ENCODE measurements at places on chromosomes 12 and 14.

- no peak for DNase-seq
Measured at GRCh38 chr14:34257505-34257904, 204.5 kb downstream of the SPTSSA start.

DNA sequence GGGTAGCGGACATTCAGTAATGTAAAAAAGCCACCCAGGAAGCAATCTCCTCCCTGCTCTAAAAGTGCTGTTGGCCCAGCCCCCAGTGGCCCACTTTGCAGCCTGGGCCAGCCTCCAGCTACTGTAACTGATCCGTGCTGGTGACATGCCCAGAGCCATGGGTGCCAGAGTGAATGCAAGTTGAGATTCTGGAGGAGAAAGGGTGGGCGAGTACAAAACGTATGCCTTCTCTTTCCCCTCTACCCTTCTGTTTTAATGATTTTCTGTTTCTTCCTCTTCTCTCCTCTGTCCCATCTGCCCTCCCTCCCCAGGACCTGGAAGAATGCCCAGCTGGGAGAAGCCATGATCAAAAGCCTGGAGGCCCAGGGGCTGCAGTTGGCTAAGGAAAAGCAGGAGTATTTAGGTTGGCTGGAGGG lies 16.9 kb downstream of the PLEKHD1 start:
- no peak for DNase-seq

DNA sequence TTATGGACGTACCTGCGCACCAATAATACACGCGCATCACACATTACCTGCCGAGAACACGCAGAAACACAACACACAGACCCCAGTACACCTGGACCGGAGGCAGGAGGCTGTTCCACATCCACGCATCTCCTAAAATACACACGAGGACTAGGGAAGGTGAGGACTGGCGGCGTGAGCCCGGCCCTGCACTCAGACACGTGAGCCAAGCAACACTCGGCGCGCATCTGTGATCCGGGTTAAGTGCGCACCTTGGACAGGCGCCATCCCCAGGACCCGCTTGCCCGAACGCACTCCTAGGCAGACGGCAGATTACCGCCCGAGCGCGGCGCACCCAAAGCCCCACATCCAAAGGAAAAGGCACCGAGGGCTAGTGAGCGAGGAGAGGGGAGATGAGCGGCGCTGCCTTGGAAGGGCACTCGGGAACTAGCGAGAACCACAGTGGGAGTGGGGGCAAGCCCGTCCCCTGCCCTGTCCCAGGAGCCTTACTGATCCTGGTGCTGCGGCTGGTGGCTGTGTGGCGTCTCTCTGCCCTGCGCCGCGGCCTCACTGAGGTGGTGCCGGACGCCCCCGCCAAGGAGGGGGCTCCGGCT lies 417 bp downstream of the GLS2 start:
- DNase-seq: peak; percentile 32

GRCh38 chr12:115042341-115042740 lies 358.4 kb upstream of the TBX3 start:
- DNase-seq: no peak

DNA sequence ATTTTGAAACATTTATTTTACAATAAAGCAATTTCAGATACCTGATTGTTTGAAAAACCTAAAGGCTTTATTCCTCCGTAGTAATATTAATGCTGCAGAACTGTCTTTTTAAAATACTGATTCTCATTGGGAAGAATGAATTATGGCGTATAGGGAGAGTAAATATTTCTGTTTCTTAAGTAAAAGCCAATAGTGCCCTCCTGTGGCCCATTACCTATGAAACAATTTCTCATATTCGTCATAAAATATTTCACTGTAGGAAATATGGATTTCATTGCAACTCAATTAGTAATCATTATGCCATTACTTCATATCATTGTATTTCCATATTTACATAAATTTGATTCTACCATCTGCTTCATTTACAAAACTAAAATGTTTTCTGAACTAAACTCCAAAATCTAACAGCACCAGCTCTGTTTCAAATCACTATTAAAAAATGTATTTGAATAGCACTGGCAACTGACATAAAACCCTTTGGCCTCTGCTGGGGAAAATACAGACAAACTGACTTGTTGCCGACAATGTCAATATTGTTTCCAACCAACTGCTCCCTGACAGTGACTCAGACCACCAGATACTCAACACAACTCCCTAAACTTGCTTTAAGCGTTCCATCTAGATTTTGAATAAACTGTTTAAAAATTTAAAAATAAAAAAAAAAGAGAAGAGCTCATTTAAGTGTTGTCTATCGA lies 290.3 kb downstream of the NAV3 start:
- no peak for DNase-seq

- DNase-seq: no peak
Measured at GRCh38 chr14:104773505-104774452, 20.8 kb downstream of the SIVA1 start.

GRCh38 chr12:1825382-1826102 lies 5.2 kb downstream of the LRTM2 start:
- no peak for DNase-seq

DNA sequence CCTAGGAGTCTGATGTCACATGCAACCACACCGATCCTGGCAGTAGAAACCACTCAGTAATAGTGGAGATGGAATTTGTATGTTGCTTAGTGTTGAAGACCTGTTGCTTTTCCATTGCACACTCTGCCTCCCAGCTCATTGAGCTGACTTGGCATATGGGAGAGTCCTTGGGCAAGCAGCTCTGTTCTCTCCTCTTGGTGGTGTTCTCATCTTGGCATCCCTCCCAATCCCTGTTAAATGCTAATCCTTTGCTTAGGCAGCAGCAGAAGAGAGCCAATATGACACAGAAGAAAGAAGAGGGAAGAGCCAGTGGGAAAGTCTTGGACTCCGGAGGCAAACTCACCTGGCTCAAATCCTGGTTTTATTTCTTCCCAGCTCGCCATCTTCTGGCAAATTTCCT lies 178.0 kb upstream of the CAND1 start:
- DNase-seq: no peak

GRCh38 chr14:21978184-21978998 lies 304.8 kb upstream of the OR4E1 start:
- DNase-seq: peak; percentile 38

- DNase-seq: no peak
Measured at GRCh38 chr14:56868660-56869059, 58.4 kb upstream of the OTX2 start.

GRCh38 chr12:120706029-120706428 lies 4.2 kb upstream of the UNC119B start:
- no peak for DNase-seq

- no peak for DNase-seq
Measured at GRCh38 chr14:29799464-29800095, 128.1 kb downstream of the PRKD1 start.

GRCh38 chr14:75547552-75548250 lies 25.4 kb downstream of the BATF start:
- no peak for DNase-seq

GRCh38 chr12:958588-959123 lies 9.2 kb upstream of the RAD52 start:
- DNase-seq: no peak

GRCh38 chr12:23899434-23899833 lies 50.0 kb downstream of the SOX5 start:
- no peak for DNase-seq

- DNase-seq: no peak
Measured at GRCh38 chr12:40192704-40193255, 32.0 kb upstream of the LRRK2 start.

GRCh38 chr12:111393700-111394300 lies 11.9 kb upstream of the SH2B3 start:
- no peak for DNase-seq

DNA sequence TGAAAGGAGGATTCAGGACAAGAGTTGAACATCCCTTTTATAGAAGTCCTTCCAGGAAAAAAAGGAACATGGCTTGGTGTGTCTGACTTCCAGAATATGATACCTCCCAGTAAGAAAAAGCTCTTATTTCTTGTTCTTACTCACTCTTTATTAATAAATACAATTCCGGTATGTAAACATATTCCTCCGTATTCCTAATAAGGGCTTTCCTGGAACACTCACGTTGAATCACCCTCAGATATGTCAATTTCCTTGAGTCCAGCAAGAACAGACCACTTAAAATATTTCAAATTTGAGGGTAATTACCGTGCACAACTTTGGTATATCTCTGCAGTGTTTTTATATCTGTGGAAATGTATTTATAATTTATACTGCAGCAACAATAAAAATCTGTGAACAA lies 385.6 kb downstream of the SYT1 start:
- no peak for DNase-seq

GRCh38 chr14:51607711-51608110 lies 44.0 kb upstream of the FRMD6 start:
- DNase-seq: no peak

- DNase-seq: no peak
Measured at GRCh38 chr12:126684703-126685102, 1582.3 kb upstream of the TMEM132C start.

DNA sequence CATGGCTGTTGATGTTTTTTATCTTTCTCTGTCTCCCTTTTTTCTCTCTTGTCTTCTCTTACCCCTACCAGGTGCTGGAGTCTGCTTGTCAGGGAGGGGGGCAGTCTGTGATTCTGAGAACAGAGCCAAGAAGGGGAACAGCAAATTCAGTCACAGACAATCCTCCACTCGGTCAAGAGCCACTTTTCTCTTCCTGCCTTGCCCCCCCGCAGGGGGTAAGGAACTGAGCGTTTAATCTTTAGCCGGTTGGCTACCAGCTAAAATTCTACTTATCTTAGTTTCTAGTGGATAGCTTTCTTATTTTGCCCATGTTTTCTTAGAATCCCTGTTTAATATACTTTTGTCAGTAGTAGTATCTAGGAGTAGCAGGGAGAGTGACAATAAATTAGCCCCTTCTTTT lies 1.9 kb downstream of the RIMKLB start:
- no peak for DNase-seq

DNA sequence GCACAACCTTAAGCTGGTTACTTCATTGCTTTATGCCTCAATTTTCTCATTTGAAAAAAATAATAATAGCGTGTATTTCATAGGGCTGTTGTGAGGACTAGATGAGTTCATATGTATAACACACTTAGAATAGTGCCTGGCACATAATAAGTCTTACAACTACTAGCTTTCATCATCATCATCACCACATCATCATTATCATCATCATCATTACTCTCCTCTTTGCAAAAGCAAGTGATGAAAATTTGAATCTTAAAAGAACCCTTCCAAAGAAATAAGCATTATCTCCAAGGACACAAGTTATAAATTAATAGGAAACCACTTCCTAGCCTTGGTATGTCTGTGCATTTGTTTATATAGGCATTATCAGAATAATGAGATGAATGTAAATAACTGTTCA lies 117.0 kb downstream of the ST8SIA1 start:
- DNase-seq: no peak

DNA sequence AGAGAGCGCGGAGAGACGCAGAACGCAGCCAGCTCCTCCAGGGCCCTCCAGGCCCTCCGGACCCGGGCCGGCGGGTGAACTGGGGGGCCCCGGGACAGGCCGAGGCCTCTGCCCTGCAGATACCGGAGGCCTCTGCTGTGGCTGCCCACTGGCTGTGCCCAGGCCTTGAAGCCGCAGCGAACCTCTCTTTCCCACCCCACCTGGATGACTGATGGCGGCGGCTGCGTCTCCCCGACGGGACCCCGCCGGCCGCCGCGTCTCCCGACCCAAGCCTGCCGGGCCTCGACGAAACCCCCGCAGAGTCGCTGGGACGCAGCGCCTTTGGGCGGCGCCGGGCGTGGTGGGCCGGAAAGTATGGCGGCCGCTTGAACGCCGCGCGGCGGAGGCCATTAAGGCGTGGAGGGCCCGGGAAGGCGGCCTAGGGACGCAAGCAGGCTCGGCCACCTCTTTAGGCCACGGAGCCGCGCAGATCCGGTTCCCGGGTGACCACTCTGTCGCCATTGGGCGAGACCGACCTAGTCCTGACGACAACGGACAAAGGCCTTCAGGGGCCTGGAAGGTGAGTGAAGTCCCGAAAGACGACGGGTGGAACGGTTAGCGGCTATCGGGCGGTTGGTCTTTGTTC lies 8.4 kb upstream of the ERGIC2 start:
- peak; percentile 17 for DNase-seq

DNA sequence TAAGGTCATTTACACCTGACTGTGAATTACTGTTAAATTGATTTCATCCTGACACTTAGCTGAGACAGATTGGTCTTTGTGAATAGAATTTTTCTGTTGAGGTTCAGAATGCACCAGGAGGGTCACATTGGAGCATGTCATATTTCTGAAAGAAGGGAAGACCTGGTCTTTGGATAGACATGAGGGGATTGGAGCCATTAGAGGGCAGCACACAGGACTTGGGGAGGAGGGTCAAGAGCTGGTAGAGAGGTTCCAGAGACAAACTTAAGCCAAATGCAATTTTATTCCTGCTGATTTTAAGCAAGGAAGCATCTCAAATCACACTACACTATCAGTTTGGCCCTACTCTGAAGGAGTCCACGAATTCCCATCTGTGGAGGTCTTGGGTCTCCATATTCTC lies 41.1 kb downstream of the GUCY2C start:
- no peak for DNase-seq

- DNase-seq: no peak
Measured at GRCh38 chr12:6615802-6616201, 8.6 kb upstream of the CHD4 start.

DNA sequence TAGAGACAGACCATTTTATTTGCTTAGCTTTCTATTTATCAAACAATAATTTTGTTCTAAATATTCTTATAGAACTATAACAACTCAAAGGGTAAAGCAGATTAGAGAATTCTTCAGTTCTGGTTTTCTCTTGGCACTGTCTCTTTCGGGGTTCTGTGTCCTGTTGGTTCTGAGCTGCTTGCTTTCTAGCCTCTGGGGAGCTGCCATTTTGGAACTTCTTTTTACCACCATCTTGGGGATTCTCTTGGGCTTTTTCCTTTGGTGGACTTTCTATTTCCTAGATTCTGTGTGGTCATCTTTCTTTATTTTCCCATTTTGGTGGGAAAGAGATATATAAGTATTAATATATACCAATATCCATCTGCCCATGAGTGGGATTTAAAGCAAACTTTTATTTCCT lies 467.7 kb downstream of the PCNX1 start:
- DNase-seq: no peak

DNA sequence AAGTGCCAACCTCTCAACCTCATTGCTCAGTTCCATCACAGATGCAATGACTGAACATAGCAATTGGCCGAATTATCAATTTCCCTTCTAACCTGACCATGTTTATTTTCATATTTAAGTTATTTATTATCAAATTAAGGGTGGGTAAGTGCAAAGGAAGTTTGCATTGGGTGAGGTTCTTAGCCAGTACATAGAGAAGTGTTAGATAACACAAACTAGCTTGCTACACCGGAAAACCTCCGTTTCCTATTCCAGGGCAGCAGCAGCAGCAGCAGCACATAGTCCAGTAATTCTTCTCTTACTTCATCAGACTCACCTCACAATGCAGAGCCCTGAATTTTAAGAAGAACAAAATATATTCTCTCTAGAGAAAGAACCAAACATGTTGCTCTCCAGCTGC lies 200.5 kb upstream of the OR4E1 start:
- DNase-seq: no peak

- no peak for DNase-seq
Measured at GRCh38 chr14:53894456-53894855, 62.2 kb downstream of the BMP4 start.

All from activated naive CD8-positive, alpha-beta T cell treated with anti-CD3 and anti-CD28 coated beads for 36 hours (primary cell).